T-helper 2 cell (primary cell): ENCODE measurements at places on chromosomes 4 and X.
A peak's percentile ranks its signal among the peaks of the same experiment; 100 is the strongest.

DNA sequence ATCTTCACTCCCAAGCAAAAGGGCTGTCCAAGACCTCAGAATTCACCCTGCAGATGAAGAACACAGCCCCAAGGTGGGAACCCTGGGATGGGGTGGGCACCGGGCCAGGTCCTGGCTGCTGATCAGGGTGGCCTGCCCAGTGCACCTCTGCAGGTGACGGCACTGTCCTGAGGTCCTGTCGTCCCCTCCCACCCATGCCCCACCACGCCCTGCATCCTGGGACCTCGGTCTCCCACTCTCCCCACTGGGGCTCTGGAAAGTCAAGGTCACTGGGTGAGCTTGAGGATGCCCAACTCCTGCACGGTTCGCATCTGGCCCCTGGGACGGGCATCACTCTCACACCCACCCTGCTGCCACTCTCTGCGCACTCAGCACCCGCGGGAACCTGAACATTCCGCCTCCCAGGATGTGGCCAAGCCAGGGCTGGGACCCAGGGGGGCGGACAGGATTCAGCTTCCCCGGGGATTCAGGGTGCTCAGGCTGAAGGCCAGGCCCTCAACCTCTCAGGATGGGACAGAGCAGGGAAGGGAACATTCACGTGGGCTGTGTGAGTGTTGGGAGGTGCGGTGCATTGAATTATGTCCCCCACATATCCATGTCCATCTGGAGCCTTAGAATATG lies 115.9 kb downstream of the CPZ start:
- no peak for DNase-seq

DNA sequence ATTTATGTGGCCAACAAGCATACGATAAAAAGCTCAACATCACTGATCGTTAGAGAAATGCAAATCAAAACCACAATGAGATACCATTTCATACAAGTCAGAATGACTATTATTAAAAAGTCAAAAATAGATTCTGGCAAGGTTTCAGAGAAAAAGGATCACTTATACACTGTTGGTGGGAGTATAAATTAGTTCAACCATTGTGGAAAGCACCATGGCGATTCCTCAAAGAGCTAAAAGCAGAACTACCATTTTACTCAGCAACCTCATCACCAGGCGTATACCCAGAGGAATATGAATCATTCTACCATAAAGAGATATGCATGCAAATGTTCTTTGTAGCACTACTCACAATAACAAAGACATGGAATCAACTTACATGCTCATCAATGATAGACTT lies 478.7 kb upstream of the GALNTL6 start:
- no peak for DNase-seq

DNA sequence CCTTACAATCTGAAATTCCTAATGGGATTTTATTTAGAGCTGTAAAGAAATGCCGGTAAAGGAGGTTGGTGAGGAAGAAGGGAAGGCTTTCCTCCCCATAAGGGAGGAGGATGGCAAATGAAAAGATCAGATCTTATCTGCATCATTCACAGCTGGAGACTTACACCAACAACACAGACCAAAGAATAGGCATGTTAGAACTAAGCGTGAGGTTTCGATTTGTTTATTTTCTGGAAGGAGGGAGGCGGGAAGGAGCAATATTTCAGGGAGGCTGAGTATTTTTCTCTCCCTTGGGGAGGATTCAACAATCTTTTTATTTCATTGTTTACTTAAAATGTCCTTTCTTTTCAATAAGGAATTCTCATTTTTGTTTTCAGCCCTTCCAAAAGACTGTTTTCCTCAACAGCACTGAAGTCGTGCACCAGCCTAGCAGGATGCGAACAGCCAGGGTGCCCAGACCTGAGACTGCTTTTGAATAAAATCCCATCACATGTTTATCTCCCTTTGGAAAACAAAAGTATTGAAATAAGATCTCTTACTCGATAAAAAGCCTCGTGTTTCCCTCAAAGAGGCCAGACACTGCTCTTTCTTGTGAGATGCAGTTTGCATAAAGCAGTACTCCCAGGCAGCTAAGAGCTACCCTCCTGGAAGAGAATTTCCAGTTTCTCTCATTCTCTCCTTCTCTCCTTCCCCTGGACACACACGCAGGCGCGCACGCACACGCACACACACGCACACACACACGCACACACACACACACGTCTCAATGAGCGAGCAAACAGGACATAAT lies 236.1 kb downstream of the MGST2 start:
- no peak for DNase-seq

DNA sequence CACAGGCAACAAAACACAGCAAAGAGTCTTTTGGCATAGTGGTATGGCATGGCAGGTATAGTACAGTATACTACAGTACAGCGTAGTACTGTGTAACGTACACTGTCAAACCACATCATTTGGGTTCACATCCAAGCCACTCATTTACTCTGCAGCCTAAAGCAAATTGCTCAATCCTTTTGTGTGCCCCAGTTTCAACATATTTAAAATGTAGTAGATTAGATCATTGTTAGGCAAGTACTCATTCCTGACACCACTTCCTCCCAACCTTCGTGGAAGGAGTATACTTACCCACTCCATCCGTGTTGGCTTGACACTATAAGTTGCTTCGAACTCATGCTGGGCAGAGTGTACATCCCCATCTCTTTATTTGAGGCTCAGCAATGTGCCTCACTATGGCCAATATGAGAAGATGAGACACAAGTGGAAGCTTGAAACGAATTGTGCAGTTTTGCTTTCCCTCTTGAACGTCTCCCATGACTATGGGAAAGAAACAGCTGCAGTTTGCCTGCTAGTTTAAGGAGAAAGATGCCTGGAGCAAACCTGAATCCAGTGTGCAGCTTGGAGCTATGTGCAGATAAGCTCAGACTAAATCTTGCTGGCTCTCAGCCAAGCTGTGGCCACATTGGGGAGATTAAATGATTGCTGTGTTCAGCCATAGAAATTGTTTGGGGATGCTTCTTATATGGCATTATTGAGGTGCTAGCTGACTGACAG lies 85.7 kb upstream of the TBL1X start:
- DNase-seq, result peak; percentile 24

GRCh38 chrX:129653971-129654651 lies 645 bp downstream of the APLN start:
- DNase-seq, result peak; percentile 25

DNA sequence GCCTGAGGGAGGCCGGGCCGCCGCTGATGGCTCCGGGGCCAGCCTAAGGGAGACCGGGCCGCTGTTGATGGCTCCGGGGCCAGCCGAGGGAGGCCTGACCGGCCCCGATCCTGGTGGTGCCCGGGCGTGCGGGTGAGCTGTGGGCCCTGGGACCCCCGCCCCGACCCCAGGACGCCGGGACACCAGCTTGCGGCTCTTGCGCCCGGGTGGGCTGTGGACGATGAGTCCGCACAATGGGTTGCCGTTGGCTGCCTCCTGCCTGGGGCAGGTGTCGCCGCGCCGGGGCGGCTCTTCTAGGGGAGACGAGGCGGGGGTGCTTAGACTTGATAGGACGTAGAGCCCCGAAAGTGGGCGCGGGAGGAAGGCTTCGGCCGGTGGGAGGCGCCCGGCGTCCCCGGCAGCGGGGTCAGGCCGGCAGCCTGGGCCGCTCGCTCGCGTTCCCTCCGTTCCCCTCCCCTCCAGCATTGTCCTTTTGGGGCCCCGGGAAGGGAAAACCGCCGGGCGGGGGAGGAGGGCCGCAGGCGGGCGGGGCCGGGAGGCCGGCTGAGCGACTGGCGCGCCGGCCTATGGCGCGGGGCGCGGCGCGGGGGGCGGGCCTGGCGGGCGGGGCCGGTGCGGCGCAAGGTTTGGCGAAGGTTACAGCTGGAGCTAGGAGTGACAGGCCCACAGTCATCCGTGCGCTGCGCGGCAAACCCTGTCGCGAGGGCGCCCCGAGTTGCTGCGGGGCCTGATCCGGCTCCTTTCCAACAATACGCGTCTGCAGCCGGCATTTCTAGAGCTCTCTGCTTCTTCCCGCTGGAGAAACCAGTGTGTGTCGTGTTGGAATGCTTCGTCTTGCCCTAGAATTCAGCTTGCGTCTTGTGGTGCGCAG lies 819 bp downstream of the KIAA0232 start:
- peak; percentile 91 for DNase-seq

- no peak for DNase-seq
Measured at GRCh38 chrX:63128509-63128908, 222.6 kb downstream of the SPIN4 start.

GRCh38 chr4:68451246-68452211 lies 4.3 kb downstream of the TMPRSS11E start:
- DNase-seq, result no peak

- DNase-seq, result no peak
Measured at GRCh38 chrX:46327566-46328115, 217.6 kb downstream of the ZNF674 start.

GRCh38 chr4:128452415-128452814 lies 164.8 kb upstream of the PGRMC2 start:
- DNase-seq, result no peak
